ENCODE measurements at places on chromosomes 6 and 20. TPM values are rescaled to one million over a fixed set of nuclear protein-coding genes. Genes with fewer than 3 reads are reported as not detected.
A peak's percentile ranks its signal among the peaks of the same experiment; 100 is the strongest.

ENPP5 gene
- total RNA-seq: 13.0 TPM

TTI1 gene
- 48.7 TPM for total RNA-seq

DNA sequence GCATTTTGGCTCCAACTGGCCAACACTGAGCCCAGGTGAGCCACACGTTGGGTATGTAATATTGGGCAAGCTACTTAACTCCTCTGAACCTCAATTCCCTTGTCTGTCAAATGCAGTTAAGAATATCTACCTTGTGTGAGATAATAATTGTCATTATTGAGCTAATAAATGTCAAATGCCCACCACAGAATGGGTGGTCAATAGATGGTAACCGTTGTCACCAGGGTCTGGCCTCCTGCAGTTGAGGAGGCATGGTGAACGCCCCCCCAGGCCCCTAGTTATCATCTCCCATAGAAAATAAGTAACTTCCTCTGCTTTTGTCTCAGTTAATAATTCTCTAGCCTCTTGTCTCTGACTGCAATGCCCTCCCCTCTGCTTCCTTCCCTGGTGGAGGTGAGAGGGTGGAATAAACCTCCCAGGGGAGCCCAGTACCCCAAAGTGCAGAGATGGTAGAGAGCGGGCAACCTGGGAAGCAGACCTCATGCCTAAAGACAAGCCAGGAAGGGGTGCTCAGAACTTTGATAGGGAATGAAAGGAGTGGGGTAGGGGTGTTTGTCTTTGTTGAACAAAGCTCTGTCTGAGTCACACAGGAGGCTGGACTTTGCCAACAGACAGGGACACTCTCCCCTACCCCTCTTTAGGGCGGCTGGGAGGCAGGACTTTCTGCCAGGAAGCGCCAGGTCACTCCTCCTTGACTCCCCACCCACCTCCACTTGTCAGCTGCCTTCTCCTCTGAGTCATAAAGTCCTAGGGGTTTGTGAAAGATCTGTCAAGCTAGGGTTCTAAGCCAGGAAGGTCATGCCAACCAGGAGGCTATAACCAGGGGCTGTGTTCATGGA lies 1.3 kb upstream of the UNC5CL start:
- H3K27ac ChIP-seq: no peak overlapping the region
- no peak overlapping the region for H3K4me3 ChIP-seq
- no peak for DNase-seq

DNA sequence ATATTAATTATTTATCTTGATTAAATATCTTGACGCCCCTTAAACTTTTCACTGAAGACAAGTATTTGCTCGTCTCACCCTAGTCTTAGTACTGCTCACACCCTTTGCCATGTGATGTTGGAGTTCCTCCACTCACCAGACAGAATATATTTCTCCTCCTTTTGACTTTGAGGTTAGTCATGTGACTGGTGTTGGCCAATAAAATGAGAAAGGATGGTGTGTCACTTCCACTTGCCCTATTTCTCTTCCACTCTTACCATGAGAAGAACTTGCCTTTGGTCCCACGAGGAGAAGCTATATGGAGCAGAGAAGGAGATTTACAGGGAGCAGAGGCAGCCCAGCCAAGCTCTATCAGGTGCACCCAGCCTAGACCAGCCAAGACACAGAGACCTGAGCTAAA lies 64.9 kb upstream of the TAB2 start:
- H3K4me1 ChIP-seq: no peaks in the 10 kb centered on the region
- no peak for DNase-seq
- no peaks in the 10 kb centered on the region for H3K36me3 ChIP-seq
- no peak overlapping the region for H3K27ac ChIP-seq

- H3K36me3 ChIP-seq: no peaks in the 10 kb centered on the region
- H3K4me1 ChIP-seq: no peaks in the 10 kb centered on the region
- no peak overlapping the region for H3K27ac ChIP-seq
- no peak for DNase-seq
These were observed 562.2 kb upstream of the NOX3 start for GRCh38 chr6:156017838-156018237.

DNA sequence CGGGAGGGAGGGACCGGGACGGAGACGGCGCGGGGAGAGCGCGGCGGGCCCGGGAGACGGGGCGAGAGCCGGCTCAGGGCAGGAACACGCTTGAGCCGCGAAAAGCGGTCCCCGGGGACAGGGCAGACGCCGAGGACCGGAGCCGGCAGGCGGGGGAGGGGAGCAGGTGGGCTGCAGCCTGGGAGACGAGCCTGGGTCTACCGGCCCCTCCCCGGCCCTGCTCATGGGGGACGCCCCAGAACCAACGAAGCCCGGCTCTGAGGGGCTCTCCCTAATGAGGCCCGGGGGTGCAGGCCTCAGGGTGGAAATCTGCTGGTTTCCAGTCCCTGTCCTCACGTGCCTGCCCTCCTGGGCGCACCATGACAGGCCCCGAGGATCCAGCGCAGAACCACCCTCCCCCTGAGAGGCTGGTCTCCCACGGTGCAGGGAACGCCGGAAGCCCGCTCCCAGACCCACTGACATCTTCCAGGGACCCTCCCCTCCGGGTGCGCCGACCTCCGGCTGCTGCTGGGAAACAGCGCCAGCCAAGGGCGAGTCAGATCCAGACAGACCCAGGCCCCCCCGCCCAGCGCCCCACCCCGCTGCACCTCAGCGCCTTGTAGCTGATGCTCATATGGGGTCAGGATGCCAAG lies 571 bp upstream of the EEF1A2 start:
- H3K27me3 ChIP-seq: peaks cover 36% of the 10 kb centered on the region
- H3K36me3 ChIP-seq: no peaks in the 10 kb centered on the region
- DNase-seq: no peak
- no peak overlapping the region for H3K27ac ChIP-seq
- peak overlapping the region; percentile 56 for H3K4me3 ChIP-seq
- H3K4me1 ChIP-seq: peaks cover 20% of the 10 kb centered on the region

DNA sequence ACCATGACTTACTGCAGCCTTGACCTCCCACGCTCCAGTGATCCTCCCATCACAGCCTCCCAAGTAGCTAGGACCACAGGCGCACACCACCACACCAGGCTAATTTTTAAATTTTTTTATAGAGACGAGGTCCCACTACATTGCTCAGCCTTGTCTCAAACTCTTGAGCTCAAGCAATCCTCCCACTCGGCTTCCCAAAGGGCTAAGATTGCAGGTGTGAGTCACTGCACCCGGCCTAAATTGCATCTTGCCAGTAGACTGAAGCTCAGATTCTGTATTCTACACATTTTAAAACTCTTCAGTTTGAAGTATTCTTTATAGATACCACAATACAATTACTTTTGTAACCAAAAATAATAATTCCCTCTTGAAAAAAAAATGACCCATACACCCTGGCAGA lies 11.4 kb downstream of the NUDT3 start:
- H3K36me3 ChIP-seq: no peaks in the 10 kb centered on the region
- H3K27ac ChIP-seq: no peak overlapping the region
- peaks cover 21% of the 10 kb centered on the region for H3K4me1 ChIP-seq
- no peaks in the 10 kb centered on the region for H3K27me3 ChIP-seq

- no peak overlapping the region for H3K27ac ChIP-seq
- DNase-seq: no peak
- H3K4me1 ChIP-seq: no peaks in the 10 kb centered on the region
- H3K36me3 ChIP-seq: no peaks in the 10 kb centered on the region
- no peak overlapping the region for H3K4me3 ChIP-seq
- H3K27me3 ChIP-seq: no peaks in the 10 kb centered on the region
These were observed 107.5 kb downstream of the TAF4 start for GRCh38 chr20:61957961-61958715.

GRCh38 chr6:89940225-89941027 lies 46.2 kb downstream of the GJA10 start:
- peak; percentile 90 for DNase-seq
- H3K36me3 ChIP-seq: no peaks in the 10 kb centered on the region
- H3K4me3 ChIP-seq: no peak overlapping the region

DNA sequence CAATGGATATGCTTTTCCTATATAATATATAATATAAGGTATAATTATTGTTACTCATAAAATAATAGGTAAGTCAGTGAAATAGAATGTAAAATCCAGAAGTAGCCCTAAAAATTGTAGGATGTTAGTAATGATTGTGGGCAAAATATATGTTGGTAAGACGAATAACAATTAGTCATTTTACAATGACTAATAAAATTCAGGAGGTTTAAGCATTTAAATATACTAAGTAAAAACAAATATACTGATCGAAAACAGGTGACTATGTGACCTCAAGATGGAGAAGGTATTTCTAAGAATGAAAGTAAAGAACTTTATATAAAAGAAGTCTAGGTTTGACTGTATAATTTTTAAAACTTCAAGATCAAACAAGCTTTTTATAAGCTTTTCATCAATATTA lies 28.9 kb downstream of the FUCA2 start:
- no peak overlapping the region for H3K4me3 ChIP-seq
- no peaks in the 10 kb centered on the region for H3K4me1 ChIP-seq
- H3K27me3 ChIP-seq: no peaks in the 10 kb centered on the region
- H3K27ac ChIP-seq: no peak overlapping the region
- no peak for DNase-seq
- H3K36me3 ChIP-seq: no peaks in the 10 kb centered on the region

Measured in GM23338 (cell line).